KBM-7 (cell line): ENCODE measurements at places on chromosomes 16 and 17.

GRCh38 chr17:65562206-65562531 is 721 bp upstream of the AXIN2 start:
- no peak for DNase-seq

GRCh38 chr16:1223355-1224214 is 1.5 kb downstream of the TPSG1 start:
- no peak for DNase-seq

- DNase-seq, result no peak
These were observed 25.8 kb downstream of the SMPD3 start for GRCh38 chr16:68422396-68422960.

GRCh38 chr17:920190-920589 is 59.4 kb downstream of the NXN start:
- no peak for DNase-seq

- peak; percentile 12 for DNase-seq
These were observed 1.1 kb downstream of the KIF1C start for GRCh38 chr17:4998732-4999429.

- no peak for DNase-seq
These were observed 3.9 kb downstream of the TIMM22 start for GRCh38 chr17:1000597-1001461.

DNA sequence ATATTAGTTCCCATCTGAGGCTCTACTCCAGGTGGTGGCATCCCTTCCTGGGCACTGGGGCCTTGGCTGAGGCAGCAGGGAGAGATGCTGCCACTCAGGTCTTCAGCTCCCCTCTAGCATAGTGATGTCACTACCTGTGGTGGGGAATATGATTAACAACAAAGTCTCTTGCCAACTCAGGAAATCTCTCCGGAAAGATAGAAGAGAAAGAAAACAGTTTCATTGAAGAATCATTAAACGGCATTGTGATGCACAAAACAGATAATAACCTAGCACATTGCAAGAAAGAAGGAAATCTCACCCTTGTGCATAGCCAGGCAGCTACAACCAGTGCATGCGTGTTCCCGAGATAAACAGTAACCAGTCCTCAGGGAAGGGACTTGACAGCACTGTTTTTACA is 12.2 kb upstream of the ZNF267 start:
- DNase-seq, result no peak

GRCh38 chr16:1583180-1583579 is 28.7 kb downstream of the IFT140 start:
- DNase-seq, result no peak

GRCh38 chr16:54034684-54035083 is 251.9 kb downstream of the IRX3 start:
- no peak for DNase-seq

- no peak for DNase-seq
These were observed 446.6 kb downstream of the KCNJ18 start for GRCh38 chr17:22138861-22139469.

GRCh38 chr17:74877592-74878548 is 5.1 kb upstream of the FDXR start:
- no peak for DNase-seq

GRCh38 chr16:22948058-22948602 is 134.2 kb downstream of the HS3ST2 start:
- no peak for DNase-seq

GRCh38 chr16:85529489-85530369 is 83.4 kb upstream of the GSE1 start:
- DNase-seq, result no peak

GRCh38 chr17:76982408-76983074 is 114.3 kb downstream of the MGAT5B start:
- DNase-seq, result no peak

GRCh38 chr17:76840443-76840767 is 27.8 kb upstream of the MGAT5B start:
- no peak for DNase-seq

DNA sequence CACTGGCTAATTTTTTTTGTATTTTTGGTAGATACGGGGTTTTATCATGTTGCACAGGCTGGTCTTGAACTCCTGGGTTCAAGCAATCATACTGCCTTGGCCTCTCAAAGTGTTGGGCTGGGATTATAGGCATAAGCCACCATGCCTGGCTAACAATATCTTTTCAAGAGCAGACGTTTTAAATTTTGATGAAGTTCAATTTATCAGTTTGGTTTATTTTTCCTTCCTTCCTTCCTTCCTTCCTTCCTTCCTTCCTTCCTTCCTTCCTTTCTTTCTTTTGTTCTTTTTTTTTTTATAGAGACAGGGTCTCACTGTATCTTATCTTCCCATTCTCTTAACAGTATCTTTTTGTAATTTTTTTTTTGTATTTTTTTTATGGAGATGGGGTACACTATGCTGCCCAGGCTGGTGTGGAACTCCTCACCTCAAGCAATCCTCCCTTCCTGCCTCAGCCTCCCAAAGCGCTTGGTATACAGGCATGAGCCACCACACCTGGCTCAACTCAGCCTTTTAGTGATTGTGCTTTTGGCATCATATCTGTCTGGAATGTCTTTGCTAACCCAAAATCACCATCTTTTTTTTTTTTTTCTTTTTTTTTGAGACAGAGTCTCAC is 13.6 kb upstream of the GIP start:
- DNase-seq, result no peak

- no peak for DNase-seq
These were observed 206.8 kb downstream of the PRKCA start for GRCh38 chr17:66508896-66509844.

GRCh38 chr17:78512976-78513375 is 64.2 kb downstream of the DNAH17 start:
- DNase-seq, result no peak

- no peak for DNase-seq
These were observed 99.9 kb downstream of the CDK5R1 start for GRCh38 chr17:32586666-32587065.

GRCh38 chr16:65121870-65122723 is at the start of gene CDH11:
Gene CDH11 (minus strand): TSS chr16:65122063. CDS start chr16:65004869, 117,194 bp downstream.
- no peak for DNase-seq

- no peak for DNase-seq
These were observed 2.5 kb downstream of the CARHSP1 start for GRCh38 chr16:8866118-8866883.

DNA sequence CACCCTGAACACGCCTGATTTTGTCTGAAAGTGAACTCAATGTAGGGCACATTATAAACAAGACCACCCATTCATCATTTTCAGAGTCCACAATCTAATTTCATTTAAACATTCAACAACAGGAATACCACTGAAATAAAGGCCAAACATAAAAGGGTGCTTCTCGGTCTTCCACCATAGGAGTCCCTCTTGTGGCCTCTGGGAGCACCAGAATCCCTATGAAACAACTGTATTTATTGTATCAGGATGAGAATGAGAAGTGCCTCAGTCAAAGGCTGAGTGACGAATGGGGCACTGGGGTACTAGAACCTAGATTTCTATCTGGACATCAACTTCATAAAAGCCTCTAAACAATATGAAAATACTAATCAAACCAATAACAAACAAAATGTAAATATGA is 40.4 kb downstream of the NXPH3 start:
- DNase-seq, result no peak

GRCh38 chr16:74219706-74220105 is 76.9 kb upstream of the PSMD7 start:
- no peak for DNase-seq

DNA sequence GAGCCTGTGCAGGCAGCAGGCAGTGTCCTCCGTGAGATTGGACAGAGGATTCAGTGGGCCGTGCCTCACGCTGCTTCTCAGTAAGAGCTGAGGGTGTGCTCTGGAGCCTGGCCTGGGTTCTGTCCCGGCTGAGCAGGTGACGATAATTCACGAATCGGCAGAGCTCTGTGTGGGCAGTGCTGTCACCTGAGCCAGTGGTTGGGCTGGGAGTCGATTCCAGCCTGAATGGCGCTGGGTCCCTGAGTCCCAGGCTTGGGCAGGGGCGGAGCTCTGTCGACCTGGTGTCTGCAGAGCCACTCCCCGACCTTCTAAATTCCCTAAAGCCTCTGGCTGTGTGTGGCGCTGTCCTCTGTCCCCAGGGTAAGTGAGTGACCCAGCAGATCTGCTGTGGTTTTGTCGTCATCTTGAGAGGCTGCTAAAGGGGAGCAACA is 8.4 kb downstream of the ACSF3 start:
- no peak for DNase-seq

- DNase-seq, result no peak
These were observed 41.0 kb downstream of the MRPS23 start for GRCh38 chr17:57808882-57809281.

- DNase-seq, result no peak
These were observed 16.9 kb downstream of the DNASE1 start for GRCh38 chr16:3671424-3671823.

DNA sequence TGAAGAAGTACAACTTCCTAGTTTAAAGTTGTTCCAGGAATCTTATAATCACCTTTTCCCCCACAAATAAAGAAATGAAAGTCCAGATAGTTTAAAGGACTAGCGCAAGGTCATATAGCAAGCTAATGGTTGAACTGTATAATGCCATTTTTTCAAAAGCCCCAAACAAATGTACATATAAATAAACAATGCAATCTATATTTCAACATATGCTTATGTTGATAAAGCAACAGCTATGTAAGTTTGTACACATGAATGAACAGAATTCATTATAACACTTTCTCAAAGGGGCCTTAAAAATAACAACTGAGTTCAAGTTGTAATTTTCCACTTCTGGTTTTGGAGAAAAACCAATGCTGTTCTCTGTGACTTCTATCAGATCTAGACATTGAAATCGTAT is 1628.6 kb downstream of the CDH8 start:
- DNase-seq, result no peak

GRCh38 chr17:38912221-38912813 is 13.1 kb upstream of the LASP1NB start:
- DNase-seq, result no peak

DNA sequence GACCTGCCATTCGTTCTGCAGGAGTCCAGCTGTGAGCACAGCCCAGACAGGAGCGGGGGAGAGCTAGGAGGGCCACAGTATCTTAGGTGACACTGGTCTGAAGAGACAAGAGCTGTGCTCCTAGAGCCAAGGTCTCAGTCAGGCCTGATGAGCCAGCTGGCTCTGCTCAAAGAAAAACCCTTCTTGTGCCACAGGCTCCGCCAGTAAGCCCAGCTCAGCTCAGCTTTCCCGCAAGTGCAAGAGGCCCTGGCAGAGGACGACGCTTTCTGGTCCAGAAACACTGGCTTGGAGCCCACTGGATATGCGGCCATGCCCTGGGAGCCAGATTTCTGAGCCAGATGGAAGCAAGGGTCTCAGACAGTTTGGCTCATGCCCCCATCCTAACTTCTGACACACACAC is 23.9 kb downstream of the PEMT start:
- DNase-seq, result no peak

DNA sequence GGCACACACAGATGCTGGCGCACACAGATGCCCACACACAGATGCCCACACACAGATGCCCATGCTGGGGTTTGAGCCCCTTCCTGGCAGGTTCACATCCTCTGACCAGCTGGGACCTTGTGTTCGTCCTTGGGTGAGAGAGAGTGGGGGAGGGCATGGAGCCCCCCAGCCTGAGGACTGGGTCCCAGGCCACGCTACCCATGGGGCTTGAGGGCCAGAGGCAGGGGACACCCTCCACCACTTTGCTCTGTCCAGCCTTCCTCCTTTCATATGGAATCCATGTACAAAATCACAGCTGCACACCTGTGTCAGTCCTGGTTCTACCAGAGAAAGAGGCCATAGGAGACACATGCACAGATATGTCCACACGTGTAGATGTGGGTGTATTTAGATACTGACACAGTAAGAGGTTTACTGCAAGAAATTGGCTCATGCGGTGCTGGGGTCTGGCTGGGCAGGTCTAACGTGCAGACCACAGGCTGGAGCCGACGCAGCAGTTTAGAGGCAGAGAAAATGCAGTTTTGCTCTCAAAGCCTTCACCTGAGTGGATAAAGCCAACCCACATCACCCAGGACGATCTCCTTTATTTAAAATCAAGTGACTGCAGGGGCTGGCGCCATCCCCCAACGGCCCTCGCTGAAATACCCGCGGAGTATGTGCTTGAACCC is 10.8 kb downstream of the SLC22A31 start:
- no peak for DNase-seq

DNA sequence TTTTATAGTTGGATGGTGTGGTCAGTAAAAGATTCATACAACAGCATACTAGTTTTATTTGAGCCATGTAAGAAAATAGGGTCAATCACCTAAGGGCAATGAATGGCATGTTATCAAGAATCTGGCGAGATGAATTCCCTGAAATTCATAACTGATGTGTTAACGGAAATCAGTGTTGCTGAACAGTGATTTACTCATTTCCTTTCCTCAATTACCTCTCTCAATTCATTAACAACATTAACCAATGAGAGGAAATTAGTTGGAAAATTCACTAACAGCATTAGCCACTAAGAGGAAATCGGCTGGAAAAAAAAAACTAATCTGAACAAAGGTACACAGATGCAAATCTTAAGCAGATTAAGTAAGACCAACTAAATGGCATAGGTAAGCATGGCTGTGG is 6.3 kb downstream of the CMTR2 start:
- DNase-seq, result no peak

GRCh38 chr17:44581868-44582267 is 24.6 kb downstream of the FZD2 start:
- DNase-seq, result no peak

DNA sequence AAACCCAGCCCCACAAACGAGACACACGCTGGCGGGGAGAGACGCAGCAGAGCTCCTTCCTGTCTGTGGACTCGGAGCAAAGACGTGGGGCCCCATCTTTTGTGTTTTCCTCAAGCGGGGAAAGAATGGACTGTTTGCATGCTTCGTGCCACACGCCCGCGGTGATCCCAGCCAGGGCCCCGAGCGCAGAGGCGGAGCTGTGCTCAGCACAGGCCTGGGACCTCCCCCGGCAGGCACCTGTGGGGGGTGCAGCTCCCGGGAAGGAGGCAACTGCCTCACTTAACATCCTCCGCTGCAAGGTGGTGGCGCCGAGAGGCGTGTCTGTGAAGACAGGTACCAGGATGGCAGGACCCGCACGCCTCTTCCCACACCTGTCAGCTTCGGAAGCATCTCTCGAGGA is 19.1 kb downstream of the TRARG1 start:
- no peak for DNase-seq

GRCh38 chr17:83099570-83100181 is 20.3 kb downstream of the METRNL start:
- DNase-seq, result no peak

GRCh38 chr17:76672892-76673291 is 29.3 kb upstream of the ST6GALNAC1 start:
- no peak for DNase-seq

DNA sequence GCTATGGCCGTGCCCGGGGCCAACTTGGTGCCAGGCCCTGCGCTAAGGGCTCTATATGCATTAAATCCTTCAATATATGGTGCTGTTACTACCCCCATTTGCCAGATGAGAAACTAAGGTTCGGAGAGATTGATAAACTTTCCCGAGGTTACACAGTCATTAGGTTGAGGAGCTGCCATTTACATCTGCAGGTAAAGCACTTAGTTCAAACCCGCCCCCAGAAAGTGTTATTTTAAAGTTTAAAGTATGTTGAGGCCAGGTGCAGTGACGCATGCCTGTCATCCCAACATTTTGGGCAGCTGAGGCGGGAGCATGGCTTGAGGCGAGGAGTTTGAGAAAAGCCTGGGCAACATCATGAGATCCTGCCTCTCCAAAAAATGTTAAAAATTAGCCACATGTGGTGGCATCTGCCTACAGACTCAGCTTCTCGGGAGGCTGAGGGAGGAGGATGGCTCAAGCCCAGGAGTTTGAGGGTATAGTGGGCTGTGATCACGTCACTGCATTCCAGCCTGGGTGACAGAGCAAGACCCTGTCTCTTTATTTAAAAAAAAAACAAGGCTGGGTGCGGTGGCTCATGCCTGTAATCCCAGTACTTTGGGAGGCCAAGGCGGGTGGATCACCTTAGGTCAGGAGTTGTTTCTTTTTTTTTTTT is 264.7 kb downstream of the PARN start:
- no peak for DNase-seq
